ENCODE measurements at places on chromosomes 1 and 21.

DNA sequence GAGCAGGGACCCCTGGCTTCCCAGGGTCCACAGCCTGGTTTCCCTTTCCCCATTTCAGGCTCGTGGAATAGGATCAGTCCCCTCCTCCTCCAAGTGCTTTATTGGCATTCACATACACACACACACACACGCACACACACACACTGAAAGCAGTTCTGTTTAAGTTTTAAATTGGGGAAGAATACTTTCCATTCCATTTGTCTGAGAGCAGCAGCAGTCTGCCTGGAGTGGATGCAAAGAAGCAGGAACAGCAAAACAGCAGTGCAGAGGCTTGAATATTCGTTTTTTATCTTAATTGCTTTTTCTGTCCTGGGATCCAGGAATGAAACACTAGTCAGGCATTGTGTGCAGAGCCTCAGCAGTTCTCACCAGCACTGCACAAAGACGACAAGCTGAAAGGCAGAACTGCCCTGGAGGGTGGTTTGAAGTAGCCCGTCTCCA is 7.1 kb downstream of the CYB561D1 start:
- no peak for DNase-seq

GRCh38 chr1:209595028-209595427 is 11.5 kb downstream of the CAMK1G start:
- DNase-seq = no peak

GRCh38 chr1:2561898-2562895 is 6.0 kb downstream of the TNFRSF14 start:
- no peak for DNase-seq

DNA sequence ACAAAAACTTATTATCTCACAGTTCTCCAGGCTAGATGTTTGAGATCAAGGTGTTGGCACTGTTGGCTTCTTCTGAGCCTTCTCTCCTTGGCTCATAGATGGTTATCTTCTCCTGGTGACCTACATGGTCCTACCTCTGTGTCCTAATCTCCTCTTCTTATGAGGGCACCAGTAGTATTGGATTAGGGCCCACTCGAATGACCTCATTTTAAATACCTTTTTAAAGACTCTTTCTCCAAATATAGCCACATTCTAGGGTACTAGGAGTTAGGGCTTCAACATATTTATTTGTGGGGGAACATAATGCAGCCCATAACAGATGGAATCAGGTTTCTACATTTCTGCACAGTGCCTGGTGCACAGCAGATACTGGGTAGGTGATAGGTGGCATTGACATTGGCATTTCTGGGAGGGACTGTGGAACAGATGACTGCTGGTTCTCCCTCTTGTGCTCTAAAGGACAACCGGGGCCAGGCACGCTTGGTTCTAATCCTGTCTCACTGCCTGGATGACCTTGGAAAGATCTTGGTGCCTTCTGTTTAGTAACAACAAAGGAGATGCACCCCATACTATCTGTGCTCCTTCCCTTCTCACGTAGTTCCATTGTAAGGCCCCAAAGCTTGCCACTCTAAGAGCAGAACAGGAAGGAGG is 140.3 kb downstream of the PLPP3 start:
- no peak for DNase-seq

- no peak for DNase-seq
These were observed 9.6 kb downstream of the BCAR3 start for GRCh38 chr1:93672069-93672468.

- DNase-seq = no peak
These were observed 206.1 kb downstream of the ZNF648 start for GRCh38 chr1:181855380-181855779.

- DNase-seq = no peak
These were observed 12.6 kb upstream of the CD34 start for GRCh38 chr1:207923561-207923960.

DNA sequence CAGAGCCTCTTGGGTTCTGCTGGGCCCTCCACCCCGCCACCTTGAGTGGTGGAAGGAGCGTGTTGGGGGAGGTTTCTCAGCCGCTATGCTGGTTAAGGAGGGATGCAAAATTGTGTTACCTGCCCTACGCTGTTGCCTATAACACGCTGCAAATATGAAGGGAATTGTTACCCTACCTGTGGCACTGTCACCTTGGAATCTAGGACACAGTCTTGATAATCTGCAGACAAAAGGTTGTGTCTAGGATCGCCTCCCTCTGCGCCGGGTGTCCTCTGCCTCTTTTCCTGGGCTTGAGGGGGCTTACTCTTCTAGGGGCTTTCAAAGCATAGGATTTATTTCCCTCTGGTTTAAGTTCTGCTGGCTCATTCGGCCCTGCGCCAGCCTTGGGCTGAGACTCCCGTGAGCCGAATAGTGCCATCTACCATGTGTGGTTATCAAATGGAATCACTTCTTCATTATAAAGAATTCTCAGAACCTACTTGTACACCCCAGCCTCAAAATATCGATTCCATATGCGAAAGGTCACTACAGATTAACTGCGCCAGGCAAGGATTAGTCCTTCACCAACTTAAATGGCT is 697 bp downstream of the SLC22A15 start:
- DNase-seq = no peak

- no peak for DNase-seq
These were observed 195.4 kb downstream of the LMX1A start for GRCh38 chr1:165161130-165161529.

DNA sequence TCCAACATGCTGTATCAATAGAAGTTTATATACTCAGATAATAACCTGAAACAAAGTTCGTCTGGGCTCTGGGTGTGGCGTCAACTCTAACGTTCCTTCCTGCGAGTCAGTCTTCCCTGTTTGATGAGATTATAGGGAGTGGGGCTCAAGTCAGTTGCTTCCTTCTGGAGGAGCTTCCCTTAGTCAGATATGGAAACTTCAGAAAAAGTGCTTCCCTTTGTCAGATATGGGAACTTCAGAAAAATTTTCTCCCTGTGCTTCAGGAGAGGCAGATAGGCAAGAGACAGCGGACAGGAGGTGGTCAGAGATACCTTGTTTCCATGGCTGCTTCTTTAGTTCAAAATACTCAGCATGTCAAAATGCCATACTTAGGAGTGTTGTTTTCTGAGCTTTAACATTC is 51.1 kb upstream of the PRDX6 start:
- DNase-seq = no peak

DNA sequence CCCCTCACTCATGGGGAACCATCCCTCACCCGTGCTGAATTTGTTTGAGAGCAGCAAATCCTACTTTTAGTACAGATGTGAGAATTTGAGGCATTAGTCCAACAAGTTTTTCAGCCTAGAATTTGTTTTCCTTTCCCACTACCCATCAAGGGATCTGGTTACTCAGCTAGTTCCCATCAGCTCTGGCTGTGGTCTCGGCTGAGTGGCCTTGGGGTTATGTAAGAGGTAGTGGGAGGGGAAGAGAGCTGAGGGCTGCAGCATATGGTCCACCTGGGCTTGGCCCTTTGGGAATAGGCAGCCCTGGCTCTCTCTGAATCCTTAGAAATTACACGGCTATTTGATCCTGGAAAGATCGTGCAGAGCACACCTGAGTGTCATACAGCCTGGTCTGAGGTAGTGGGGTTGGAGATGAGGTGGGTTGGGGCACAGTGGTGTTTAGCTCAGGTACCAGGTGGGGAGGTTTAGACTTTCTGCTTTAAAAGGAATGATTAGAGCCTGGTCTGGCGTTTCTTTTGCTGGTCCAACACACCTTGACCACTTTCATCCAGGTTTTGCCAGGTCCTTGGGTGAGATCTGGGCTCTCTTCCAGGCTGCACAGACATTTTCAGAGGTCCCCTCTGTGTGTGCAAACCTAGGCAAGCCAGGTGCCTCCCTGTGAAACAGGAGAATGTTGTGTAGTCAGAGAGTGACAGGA is 4.2 kb downstream of the GSTM4 start:
- no peak for DNase-seq

GRCh38 chr1:31674626-31675025 is 29.2 kb downstream of the COL16A1 start:
- DNase-seq = no peak

DNA sequence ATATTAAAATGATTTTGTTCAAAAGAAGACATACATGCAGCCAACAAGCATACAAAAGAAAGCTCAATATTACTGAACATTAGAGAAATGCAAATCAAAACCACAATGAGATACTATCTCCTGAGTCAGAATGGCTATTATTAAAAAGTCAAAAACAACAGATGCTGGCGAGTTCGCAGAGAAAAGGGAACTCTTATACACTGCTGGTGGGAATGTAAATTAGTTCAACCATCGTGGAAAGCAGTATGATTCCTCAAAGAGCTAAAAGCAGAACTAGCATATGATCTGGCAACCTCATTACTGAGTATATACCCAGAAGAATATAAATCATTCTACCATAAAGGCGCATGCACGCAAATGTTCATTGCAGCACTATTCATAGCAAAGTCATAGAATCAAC is 126.0 kb upstream of the HMCN1 start:
- DNase-seq = no peak

DNA sequence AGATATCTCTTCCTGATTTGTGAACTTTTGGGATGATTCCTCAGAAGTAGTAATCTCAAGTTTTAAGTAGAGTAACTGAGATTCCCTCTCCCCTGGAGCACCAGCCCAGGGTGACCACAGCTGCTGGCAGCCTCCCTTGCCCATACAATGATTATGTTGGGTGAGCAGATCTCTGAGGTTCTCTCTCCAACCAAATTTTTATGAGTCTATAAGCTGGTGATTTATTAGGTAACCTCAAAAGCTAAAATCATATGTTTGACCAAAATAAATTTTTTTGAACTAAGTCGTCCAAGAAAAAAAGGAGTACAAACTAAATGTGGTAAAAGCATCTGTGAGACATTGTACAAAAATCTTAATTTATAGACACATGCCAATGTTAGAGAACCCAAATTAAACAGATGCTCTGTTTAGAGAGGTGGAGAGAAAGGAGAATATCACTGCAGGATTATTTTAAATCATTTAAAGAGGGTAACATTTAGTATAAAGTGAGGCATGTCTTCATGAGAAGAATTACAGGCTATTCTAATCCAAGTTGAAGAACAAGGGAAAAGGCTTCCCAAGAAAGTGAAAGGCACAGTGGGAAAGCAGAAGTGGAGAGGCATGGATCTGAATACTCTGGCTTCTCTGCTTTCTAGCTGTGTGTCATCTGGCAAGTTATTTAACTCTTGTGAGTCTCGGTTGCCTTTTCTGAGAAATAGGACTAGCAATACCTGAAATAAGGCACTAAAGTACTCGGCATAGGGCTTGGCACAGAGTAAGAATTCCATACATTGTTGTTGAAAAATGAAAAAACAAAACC is 2.5 kb downstream of the AKNAD1 start:
- DNase-seq = no peak

DNA sequence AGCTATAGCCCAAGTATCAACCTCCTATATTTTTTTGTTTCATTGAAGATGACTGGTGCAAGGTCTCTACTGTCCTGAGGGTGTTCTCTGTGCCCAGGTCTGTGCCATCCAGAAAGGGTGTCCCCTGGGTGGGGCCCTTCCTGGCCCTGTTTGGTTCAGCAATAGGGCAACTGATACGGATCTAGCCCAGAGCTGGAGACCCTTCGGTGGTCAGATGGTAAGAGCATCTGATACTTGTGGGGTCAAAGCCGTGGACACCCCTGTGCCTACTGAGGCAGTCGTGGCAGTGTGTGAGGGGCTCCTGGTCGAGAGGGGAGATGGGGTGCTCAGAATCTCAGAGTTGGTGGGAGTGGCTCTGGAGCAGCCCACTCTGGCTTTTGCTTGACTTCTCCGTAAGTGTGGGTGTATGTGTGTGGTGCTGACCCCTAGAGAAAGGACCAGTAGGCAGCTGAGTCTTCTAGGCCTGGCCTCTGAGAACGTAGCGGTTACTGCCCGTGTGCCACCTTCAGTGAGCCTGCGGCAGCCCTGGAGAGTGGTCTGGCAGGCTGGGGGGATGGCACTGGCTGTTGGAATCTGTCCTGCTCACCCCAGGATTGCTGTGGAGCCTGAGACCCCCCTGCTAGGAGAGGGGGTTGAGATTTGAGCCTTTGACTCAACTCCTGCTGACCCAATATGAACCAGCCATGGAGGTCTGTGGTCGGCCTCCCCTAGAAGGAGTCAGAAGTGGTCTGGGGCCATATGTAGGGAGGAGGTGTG is 2.7 kb downstream of the AMPD2 start:
- DNase-seq = no peak

GRCh38 chr1:119550381-119550780 is 43.4 kb downstream of the HSD3B1 start:
- DNase-seq = no peak

GRCh38 chr1:203450001-203450400 is 25.6 kb upstream of the PRELP start:
- DNase-seq = no peak

DNA sequence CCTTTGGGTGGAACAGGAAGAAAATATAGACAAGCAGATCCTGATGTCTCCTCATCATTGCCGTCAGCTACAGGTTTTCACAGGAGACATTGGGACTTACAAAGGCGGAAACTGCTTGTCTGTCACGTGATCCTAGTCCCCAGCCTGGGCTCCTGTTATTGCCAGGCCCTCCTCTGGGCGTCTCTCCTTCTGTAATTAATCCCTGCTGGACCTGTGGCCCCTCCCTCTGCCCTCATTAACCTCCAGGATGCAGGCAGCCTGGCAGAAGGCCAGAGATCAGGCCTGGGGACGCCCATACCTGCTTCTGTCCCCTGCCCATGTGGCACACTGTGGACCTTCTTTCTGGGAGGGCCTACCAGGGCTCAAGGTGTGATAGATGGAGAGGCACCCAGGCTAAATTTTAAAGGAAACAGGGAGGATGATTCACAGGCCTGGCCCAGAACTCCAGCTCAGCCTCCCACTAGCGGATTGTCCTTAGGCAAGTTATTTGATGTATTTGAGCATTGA is 2.4 kb downstream of the S100A5 start:
- DNase-seq = no peak

GRCh38 chr1:175433532-175434282 is 241.1 kb upstream of the KIAA0040 start:
- DNase-seq = no peak

DNA sequence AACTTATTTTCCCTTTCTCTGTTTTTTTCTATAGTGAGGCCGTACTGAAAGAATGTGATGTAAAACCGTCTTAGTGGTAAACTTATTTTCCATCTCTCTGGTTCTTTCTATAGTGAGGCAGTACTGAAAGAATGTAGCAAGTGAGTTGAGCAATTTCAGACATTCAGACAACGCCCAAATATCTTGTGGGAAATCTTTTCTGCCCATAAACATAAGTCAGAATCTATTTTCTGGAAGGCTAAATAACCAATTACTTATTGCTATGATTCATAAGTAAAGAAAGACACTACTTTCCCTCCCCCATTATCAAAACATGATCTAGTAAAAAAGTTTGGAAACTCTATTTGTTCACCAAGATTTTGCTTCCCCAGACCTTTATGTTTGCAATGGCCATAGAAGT is 18.8 kb upstream of the SCCPDH start:
- DNase-seq = no peak

- DNase-seq = no peak
These were observed 55.6 kb upstream of the GPR153 start for GRCh38 chr1:6316240-6317097.

DNA sequence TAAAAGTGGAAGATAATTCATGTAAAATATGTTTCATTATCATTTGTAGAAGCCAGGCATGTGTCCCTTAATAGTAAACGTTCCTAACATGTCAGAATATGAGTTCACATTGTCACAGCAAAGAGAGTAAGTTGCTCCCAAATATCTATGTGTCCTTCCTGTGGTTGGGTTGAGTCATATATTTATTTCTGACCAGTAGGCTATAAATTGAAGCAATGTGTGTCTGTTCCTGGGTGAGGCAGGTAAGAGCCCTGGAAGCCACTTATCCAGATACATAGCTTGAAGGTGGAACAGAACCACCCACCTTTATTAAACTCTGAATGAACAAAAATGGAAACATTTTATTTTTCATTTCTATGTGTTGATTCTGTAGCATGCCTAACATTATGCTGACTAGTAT is 2251.6 kb downstream of the NCAM2 start:
- DNase-seq = no peak

GRCh38 chr1:60025552-60025951 is 48.0 kb downstream of the C1orf87 start:
- no peak for DNase-seq

Measured in stimulated activated CD8-positive, alpha-beta memory T cell treated with anti-CD3 and anti-CD28 coated beads, Interleukin-4, amount 100 ng/mL, for 4 hours (primary cell).